Omental fat pad (tissue), 4 donors: ENCODE measurements at places on chromosomes 16 and 17. TPM values are rescaled to one million over a fixed set of nuclear protein-coding genes. Genes with fewer than 3 reads are reported as not detected.

DNA sequence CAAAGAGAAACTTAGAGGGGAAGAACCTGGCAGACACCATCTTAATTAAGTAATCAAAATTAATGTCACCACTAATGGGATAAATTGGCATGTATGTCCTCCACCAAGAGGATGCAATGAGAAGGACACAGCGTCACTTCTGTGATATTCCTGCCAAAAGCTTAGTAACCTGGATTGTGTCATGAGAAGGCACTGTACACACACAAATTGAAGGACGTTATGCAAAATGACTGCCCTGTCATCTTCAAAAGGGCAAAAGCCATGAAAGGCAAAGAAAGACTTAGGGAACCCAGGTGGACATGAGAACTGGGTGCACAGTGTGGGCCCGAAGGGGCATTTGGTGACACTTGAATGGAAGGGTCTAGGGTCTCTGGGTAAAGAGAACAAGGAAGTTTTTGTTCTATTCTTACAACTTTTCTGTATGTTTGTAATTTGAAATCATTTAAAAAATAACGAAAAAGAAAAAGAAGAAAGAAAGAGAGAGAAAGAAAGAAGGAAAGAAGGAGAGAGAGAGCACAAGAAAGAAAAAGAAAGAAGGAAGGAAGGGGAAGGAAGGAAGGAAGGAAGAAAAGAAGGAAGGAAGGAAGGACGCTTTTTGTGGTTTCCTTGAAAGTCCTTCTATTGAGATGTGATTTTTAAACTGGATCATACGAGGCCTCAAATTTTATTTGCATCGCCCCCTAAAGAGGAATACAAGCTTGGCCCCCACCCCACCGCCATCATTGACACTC lies 4.0 kb upstream of the APOH start:
- no peak for DNase-seq

DNA sequence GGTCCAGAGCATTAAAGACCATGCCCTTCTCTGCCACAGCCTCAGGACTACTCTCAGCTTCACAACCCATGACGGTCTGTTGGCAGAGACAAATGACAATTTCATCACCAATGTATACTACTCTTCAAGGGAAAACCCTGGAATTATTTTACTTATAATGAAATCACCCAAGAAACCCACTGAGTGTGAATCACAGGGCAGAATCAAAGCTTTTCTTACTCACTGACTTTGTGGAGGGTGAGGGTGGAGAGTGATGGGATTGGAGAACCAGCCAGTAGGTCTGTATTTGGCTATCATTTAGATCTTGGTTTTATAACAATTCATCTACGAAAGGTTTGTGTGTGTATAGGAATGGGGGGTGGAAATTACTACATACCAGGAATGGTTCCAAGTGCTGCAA lies 442.6 kb downstream of the SHISA9 start:
- DNase-seq = no peak

DNA sequence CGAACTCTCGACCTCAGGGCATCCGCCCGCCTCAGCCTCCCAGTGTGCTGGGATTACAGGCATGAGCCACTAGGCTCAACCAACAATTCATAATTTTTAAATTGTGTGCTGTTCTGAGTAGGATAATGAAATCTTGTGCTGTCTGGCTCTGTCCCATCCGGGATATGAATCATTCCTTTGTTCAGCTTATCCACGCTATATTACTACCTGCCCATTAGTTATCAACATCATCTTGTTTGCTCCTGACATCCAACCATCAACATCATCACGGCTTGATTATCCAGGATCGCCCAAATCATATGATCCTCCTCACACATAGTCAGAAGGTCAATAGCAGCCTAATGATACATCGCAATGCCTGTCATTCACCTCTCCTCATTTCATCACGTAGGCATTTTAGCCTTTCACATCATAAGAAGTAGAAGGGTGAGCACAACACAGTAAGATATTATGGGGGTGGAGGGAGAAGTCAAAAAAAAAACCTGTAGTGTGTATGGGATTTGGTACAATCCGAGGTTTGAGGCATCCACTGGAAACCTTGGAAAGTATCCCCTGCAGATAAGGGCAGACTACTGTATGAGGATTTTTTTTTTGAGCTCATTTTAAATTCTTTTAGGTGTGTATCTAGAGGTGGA lies 77.0 kb upstream of the SIAH1 start:
- no peak for DNase-seq

Gene KRTAP4-3
- total RNA-seq = not detected

DNA sequence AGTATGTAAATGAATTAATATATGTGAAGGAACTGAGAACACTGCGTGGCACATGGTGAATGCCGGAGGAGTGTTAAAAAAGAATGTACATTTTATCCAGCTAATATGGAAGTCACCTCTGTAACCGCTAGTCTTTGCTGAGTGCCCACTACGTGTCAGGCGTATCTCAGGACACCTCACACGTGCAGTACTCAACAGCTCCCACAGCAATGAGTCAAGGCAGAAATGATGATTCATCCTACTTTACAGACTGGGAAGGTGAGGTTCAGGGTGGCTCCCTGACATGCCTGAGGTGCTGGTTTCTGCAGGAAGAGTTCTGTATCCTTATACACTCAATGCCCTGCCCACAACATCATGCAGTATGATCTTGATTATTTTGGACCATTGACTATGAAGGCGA lies 487.0 kb downstream of the HAPSTR1 start:
- DNase-seq = no peak

GRCh38 chr17:63696381-63696961 lies 3.5 kb downstream of the LIMD2 start:
- DNase-seq = no peak
